ENCODE measurements at places on chromosomes 11 and 22.

- no peak for DNase-seq
Measured at GRCh38 chr11:92804388-92804966, 165.0 kb upstream of the MTNR1B start.

- no peak for DNase-seq
Measured at GRCh38 chr22:47228767-47229166, 466.3 kb downstream of the TBC1D22A start.

DNA sequence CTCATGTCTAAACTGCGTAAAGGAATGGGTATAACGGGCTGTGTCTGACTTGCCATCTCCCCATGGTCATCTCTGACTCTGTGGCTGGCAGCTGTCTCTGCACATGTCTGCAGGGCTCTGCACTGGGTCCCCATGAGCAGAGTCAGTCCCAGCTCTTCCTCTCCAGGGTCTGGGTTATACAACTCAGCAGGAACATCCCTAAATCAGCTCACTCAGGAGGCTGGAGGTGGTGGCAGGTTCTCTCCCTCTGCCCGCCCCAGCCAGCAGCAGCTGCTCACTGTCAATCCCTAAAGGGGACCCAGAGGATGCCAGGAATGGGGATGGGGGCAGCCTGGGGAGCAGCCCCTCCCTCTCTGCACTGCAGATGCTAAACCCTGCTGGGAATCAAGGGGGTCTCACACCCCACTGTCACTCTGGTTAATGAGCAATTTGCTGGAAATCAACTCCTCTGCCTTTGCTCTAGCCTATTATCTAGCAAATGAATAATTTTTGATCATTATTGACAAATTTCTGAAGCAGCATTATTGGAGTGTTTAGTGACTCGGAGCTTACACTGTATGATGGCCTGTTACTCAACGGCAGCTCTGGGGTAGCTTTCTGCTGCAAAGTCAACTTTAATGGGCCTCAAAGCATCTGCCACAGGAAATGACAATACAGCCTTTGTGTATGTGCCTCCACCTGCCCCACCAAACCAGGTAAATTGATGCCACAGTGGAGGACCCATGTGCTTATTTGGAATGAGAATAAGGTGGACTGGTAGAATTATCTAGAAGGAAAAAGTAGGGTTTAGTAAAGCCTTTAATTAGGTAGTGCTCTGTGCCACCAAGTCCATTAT, 55.7 kb upstream of the SHANK2 start:
- DNase-seq: no peak

DNA sequence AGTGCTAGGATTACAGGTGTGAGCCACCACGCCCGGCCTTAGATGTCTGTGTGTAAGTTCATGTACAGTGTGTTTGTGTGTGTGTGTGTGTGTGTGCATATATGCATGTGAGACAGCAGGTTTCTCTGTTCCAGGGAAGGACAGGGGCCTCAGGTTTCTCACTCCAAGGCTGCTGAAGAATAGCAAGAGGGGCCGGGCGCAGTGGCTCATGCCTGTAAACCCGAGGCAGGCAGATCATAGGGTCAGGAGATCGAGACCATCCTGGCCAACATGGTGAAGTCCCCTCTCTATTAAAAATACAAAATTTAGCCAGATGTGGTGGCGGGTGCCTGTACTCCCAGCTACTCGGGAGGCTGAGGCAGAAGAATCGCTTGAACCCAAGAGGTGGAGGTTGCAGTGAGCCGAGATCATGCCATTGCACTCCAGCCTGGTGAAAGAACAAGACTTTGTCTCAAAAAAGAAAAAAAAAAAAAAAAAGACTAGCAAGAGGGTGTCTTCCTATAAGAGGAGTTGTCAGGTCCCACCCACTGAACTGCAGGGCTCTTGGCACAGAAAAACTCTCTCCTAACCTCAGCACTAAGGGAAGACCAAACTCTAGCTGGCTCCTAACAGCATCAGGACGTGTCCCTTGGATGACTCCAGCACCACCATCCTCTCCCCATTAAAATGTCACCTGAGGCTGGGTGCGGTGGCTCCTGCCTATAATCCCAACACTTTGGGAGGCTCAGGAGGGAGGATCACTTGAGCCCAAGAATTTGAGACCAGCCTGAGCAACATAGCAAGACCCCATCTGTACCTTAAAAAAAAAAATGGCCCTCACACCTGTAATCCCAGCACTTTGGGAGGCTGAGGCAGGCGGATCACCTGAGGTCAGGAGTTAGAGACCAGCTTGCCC, 40.0 kb downstream of the TST start:
- no peak for DNase-seq

GRCh38 chr11:27002838-27003237, 8.9 kb downstream of the FIBIN start:
- no peak for DNase-seq

GRCh38 chr11:102794382-102794781, 3.6 kb downstream of the MMP1 start:
- DNase-seq: no peak

- DNase-seq: no peak
Measured at GRCh38 chr11:133598906-133599305, 66.6 kb upstream of the OPCML start.

DNA sequence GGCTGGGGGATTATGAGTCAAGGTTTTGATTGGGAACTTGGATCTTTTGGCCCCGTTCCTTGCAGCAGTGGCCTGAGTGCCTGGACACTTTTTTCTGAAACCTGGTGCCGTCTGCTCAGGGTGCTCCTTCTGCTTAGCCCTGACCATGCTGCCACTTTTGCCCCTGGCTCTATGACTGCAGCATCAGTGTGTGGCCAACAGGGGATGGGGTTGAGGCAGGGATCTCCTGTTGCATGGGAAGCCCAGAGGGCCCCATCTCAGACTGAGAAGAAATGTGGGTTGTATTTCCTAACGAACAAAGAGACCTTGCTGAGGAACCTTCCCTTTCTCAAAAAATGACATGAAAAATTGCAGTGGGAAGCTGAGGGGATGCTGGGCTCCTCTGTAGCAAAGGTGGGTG, 18.7 kb downstream of the POU2F3 start:
- no peak for DNase-seq

DNA sequence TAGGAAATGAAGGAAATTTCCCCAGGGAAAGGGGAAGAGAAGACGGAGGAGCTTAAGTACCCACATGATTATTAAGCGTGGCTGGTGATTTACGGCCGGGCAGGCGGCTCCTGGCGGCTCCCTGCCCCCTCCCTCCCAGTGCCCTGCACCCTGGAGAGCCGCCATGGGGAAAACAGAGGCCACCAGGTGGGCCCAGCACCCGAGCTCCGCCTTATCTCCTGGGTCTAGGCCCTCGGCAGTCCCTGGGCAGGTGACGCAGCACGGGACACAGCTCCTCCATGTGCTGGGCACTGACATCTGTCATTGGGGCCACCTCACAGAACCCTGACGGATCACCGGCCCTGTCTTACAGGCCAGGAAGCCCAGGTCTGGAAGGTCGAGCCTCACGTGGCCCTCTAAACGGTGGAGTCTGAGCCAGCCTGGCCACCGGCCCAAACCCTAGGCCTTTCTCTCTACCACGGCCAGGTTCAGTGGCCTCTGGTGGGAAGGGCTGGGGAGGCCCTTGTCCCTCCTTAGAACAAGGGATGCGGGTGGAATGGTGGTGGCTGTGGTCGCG, 60.2 kb upstream of the PPARA start:
- no peak for DNase-seq

- peak; percentile 53 for DNase-seq
Measured at GRCh38 chr11:72189455-72190250, 2.3 kb upstream of the FOLR1 start.

GRCh38 chr22:35554297-35554845, 13.7 kb downstream of the RASD2 start:
- no peak for DNase-seq

DNA sequence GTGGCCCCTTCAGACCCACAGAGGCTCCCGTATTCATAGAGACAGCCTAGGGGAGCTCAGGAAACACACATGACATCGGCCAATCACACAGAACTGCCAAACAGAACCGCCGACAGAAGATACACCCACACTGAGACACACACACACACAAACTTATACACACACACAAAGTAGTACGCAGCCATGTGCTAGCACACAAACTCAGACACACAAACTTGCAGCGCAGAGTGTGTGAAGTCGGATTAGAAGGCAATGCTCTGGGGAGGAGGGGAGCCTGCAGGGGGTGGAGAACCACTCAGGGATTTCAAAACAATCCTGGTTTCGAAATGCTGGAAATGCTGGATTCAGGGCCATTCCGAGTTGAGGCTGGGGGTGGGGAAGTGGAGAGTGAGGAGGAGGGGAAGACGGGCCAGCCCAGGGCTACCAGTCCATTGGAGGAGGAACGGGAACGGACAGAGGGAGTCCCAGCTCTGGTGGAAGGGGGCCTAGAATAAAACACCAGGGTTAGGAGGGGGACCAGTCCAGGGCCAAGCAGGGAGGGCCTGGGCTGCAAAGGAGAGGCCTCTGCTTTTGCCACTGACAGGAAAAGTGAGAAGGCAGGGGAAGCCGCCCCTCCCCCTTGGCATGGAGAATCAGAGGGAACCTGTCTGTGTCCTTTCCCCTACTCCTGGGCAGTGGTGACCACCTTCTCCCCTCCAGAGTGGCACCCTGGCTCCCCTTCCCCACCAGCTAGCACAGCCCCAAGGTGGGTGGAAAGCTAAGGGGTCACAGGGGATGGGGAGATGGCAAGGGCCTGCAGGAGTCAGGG, 4.4 kb downstream of the BCL9L start:
- DNase-seq: no peak

DNA sequence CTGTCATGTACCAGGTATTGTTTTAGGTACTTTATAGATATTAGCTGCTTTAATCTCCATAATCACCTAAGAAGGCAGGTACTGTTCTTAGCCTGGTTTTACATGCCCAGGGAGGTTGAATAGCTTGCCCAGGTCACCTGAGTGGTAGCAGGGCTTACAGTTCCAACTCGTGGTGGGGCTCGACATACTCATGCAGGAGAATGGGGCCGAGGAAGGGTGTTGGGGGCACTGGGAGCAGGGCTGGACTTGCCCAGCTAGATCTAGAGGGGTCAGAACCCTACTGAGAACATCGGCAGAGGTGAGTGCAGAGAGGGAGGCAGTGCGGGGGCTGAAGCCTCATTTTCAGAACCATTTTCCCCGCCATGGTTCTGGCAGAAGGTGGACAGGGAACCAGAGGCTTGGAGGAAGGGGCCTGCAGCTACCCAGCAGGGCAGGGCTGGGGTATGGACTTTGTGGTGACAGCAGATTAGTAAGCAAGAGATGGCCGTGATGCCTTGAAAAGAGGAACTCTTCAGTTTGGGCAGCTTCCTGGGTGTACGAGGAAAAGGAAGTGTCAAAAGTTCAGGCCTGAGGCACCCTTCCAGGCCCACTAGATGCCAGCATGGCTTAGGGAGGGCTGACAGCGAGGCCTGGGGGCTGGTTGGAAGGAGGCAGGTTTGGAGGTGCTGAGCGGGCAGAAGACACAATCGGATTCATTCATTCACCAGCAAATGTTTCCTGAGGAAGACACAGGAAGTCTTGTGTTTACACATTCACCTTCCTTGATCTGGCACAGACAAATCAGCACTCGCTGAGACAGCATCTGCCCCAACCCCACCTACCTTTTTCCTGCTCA, 54.7 kb upstream of the LYVE1 start:
- DNase-seq: no peak

GRCh38 chr22:31102441-31103081, 4.8 kb downstream of the SELENOM start:
- DNase-seq: no peak

GRCh38 chr11:75265851-75266531, 25.4 kb downstream of the TPBGL start:
- no peak for DNase-seq

DNA sequence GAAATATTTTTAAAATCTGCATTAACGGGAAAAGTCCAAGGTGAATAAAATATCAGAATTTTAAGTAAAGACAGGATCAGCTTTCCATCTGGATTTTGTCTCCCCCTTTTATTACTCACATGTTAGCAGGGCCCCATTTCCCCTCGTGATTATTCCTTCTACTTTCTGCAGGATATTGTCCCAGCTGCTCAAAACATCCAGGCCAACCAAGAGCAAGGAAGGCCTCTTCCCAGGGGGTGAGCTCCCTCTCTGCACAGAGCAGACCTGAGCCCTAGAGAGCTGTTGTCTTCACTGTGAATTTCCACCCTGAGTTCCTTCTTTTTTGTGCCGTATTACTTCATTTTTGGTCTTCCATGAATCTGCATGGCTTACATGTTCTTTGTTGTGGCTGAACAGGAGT, 3.7 kb upstream of the TMPRSS13 start:
- DNase-seq: no peak

GRCh38 chr22:26320447-26320846, 108.6 kb upstream of the ASPHD2 start:
- no peak for DNase-seq

- no peak for DNase-seq
Measured at GRCh38 chr11:124661553-124661952, 12.0 kb downstream of the SIAE start.

DNA sequence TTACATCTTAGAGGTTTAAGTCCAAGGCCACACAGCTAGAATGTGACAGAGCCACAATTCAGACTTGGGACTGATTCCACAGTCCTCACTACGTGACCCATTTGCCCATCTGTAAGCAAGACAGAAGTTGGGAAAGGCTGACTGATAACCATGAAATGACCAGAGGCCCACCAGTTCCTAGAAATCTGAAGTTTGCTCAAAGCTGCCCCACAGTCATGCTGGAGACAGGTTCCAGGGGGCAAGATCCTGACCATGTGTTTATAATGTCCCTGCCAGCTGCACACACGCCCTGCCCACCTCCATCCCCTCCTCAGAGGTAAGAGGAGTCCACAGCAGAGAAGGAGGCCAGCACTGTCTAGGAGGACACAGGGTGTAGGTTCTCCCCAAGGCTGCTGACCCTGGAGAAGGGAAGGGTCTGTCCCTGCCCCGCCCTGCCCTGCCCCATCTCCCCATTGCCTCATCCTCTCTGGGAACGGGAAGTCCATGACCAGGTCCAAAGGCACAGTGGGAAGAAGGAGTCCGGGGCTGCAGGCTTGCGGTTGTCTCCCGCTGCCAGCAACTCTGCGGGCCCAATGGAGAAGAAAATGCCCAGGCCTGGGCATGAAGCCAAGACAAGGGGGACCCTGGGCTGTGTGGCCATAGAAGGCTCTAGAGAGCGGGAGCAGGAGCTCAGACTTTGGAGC, 11.9 kb upstream of the OAF start:
- DNase-seq: no peak

GRCh38 chr11:34344410-34344767, 13.4 kb downstream of the ABTB2 start:
- no peak for DNase-seq

- DNase-seq: no peak
Measured at GRCh38 chr22:46907241-46908215, 145.1 kb downstream of the TBC1D22A start.

- no peak for DNase-seq
Measured at GRCh38 chr11:42770444-42771065, 541.2 kb upstream of the API5 start.

All from NCI-H2171 treated with DMSO at 0.1 percent for 48 hours (cell line).